Thymus (tissue), 14 donors: ENCODE measurements at places on chromosomes 2 and 18. TPM values are rescaled to one million over a fixed set of nuclear protein-coding genes. Genes with fewer than 3 reads are reported as not detected.

Gene CETN1
- not detected for polyA plus RNA-seq

Gene FOXI3
- polyA plus RNA-seq = 0.14 TPM

Gene CDH19
- polyA plus RNA-seq = 0.68 TPM

Gene FOXD4L1
- polyA plus RNA-seq = 0.09 TPM

Gene SNTG2
- 1.2 TPM for polyA plus RNA-seq
